ENCODE measurements at places on chromosomes 7 and 10. TPM values are rescaled to one million over a fixed set of nuclear protein-coding genes. Genes with fewer than 3 reads are reported as not detected.

The PIP gene
- not detected for polyA plus RNA-seq

The TSPAN13 gene
- polyA plus RNA-seq: 74.1 TPM

The PIK3CG gene
- polyA plus RNA-seq: 2.8 TPM

The INSYN2A gene
- 0.65 TPM for polyA plus RNA-seq

The GPR37 gene
- 41.0 TPM for polyA plus RNA-seq

The HOGA1 gene
- polyA plus RNA-seq: 0.49 TPM
